NCI-H510A (cell line): ENCODE measurements at places on chromosomes 2 and 18.

DNA sequence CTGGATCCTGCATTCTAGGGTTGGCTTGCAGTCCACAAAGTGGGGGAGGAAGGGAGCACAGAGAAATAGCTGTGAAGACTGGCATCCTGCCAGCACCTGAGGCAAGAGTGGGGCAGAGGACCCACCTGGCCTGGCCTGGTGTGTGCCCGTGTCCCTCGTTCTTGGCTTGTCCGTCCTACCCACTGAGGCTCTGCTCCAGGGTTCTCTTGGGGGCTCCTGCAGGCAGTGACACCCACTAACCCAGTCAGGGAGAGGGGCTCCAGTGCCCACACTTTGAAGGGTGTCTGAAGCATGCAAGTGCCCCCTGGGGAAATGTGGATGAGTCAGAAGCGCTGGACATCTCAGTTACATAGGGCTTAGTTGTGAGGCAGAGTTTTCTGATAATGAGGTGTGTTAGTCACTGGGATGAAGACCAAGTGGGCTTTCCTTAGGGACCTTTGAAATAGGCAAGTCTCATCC lies 79.4 kb downstream of the SLC4A3 start:
- DNase-seq: no peak

GRCh38 chr2:239732666-239733010 lies 292.5 kb downstream of the NDUFA10 start:
- DNase-seq: no peak

- peak; percentile 14 for DNase-seq
Observed at GRCh38 chr18:905948-906415, 1.3 kb downstream of the ADCYAP1 start.

- no peak for DNase-seq
Observed at GRCh38 chr2:179106342-179106675, 56.4 kb upstream of the CCDC141 start.

- no peak for DNase-seq
Observed at GRCh38 chr2:230898016-230898712, 26.9 kb downstream of the GPR55 start.

- no peak for DNase-seq
Observed at GRCh38 chr2:39875914-39876267, 96.8 kb upstream of the THUMPD2 start.

GRCh38 chr2:195818526-195818925 lies 161.5 kb downstream of the SLC39A10 start:
- DNase-seq: no peak

- DNase-seq: no peak
Observed at GRCh38 chr2:98496750-98497493, 52.3 kb downstream of the INPP4A start.

- no peak for DNase-seq
Observed at GRCh38 chr2:219184121-219184520, 6.0 kb downstream of the RETREG2 start.

DNA sequence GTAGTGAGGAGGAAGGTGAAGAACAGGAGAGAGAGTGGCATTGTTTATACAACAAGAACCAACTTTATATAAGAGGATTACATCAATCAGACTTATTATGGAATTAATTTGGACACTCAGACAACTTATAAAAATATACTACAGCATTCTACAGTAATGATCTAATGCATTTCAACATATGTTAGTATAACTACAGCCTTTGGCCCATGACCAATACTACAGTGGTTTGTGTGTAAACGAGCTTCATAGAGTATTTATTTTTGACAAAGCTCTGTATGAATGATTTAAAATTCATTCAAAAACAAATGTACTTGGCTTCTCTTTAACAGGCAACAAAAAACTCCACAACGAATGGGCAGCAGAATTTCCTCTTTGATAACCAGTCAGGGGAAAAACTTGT lies 72.8 kb downstream of the ZNF521 start:
- no peak for DNase-seq

- no peak for DNase-seq
Observed at GRCh38 chr2:206721256-206721920, 3.2 kb upstream of the DYTN start.

DNA sequence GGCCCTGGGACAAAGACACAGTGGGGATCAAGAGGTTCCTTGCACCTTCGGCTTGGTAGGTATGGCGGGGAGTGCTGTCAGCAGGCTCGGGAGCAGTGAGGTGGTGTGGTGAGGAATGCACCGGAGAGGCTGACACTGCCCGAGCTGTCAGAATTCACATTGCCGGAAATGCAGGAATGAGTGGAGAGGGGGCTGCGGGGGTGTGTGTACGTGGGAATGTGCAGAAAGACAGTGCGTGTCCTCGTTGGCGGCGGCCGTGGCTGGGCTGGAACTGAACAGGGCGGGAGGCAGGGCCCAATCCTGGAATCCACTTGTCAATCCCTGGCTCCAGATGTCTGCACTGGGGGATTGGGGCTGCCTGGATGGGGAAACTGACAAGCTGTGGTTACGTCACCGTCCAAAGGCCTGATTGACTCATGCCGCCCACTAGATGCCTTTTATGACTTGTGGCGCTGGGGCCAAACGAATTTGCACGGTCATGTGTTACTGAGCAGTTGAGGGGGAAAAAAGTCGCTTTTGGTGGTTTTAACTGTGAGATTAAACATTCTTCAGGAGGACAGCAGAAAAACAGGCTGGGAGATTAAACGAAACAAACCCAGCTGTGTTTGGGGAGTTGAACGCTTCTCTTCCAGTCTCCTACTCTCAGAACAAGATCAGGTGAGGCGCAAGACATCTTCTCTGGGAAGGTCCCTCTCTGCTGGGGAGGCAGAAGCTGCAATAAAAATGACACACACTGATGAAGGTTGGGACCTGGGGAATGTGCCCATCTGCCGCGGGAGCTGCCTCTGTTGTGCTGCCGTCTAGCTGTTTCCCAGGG lies 189.4 kb upstream of the GLI2 start:
- DNase-seq: no peak

GRCh38 chr2:4144731-4145130 lies 441.4 kb downstream of the DCDC2C start:
- DNase-seq: no peak

DNA sequence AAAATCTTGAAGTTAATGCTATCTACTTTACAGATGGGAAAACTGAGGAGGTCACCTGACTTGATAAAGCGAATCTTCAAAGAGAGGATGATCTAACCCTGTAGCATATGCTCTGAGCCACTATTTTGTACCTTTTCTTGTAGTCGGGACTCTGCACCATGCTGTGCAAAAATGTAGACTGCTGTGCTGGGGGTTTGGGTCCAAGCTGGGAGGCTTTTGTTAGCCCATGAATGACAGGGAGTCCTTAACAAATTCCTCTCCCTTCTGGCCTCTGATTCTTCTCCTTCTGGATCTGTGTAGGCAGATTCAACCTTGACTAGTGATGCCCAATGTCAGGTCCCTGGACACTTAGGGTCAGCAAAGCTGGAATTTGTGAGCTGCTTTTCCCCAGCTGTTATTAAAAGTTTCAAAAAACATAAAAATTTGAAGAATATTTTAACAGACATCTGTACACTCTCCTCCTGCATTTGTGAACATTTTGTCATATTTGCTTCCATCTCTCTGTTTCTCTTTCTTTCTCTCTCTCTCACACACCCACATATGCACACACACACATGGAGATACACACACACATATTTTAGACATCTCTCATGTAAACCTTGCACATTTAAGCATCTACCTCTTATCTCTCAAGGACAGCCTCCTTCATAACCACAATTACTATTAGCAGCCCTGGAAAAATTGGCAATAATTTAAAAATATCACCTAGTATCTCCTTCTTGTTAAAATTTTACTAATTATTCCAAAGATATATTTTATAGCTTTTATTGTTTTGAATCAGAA lies 335.0 kb upstream of the TRIB2 start:
- DNase-seq: no peak

DNA sequence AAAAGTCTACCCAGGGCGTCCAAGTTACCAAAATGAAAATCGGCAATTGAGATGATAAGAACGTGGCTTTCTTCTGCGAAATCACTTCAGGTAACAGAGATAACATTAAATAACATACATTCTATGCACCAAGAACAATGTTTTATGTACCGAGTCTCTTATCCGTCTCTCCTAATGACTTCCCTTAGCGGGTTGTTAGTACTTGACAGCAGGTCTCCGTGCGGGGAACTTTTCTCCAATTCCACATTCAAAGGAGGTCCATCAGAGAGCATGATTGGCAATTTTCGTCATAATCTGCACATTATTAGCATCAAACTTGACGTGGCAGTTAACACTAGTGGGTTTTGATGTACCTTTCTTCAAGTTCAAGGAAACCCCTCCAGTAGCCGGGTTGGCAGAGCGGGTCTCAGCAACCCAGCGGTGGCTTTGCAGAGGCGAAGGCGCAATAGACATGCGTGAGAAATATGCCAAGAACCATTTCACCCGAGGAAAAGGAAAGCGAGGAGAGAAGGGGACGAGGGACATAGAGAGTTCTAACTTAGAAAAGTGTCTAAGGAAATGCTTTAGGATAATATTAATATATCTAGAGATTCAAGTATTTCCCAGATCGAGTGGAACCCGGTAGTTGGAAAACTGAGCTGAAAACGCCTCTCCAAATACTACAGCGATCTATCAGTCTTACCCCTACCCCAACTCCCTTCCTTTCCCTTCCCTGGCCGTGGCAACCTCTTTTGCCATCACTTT lies 5.0 kb downstream of the EVX2 start:
- DNase-seq: no peak

DNA sequence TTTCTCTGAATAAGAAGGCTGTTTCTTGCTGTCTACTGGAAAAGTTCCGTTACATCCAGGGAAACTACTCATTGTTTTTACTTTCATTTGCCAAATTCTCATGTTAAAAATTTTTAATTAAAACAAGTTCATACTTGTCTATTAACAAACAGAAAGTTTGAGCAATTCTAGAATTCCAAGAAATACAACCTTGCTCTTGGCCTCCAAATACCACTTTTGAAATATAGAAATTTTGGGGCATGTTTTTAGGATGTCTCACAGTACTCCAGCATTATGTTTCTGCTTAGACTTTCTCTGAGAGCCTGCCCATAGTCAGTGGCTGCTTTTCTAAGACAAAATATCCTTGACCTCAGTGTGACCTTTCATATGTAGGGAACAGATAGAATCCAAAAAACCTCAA lies 228.7 kb upstream of the RND3 start:
- DNase-seq: no peak

DNA sequence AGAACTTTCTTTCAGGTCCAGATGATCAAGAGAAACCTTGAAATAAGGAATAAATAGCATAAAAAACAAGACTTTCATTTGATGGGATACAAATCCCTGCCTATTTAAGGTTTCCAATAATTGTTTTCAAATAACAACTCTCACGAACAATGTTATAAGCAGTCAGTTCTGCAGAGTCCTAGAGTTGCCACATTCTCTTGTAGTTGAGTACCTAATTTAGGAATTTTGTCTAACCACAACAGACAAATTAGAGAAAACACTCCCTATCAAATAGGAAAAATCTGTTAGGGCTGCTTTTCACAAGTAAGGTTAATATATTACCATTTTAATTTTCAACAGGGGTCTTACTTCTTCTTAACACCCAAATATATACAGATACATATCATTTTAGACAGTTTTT lies 130.1 kb upstream of the CDH20 start:
- DNase-seq: no peak

- no peak for DNase-seq
Observed at GRCh38 chr18:63318889-63319382, 633 bp downstream of the BCL2 start.

DNA sequence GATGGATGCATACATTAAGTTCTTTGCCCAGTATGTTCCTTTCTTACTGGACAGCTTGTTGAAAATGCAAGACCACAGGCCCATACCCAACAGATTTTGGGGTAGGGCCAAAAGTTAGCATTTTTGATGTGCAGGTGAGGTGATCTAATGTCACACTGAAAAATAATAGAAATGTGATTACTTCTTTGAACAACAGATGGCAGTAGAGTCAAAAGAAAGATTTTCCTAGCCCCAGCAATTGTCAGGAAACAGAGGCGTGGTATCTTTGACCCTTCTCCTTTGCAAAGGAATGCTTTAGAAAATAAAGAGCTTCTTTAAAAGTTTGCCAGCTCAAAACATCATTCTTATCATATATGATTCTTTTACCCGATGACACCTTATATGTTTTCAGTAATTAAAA lies 343.6 kb upstream of the SYT4 start:
- DNase-seq: no peak

DNA sequence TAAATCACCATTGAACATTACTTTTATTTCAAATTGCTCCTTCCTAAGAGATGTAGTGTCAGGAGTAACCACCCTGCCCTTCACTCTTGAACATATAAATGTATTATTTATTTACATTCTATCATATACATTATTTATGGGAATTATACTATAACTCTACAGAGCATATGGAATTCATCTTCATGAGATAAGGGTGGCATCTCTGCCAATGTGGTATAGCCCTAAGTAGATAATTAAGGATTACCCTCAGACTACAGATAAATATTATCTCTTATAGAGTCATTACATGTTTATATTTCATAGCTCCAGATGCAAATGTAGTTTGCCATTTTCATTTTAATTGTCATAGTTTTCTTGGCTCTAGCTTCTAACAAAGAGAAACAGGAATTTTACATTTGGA lies 17.3 kb downstream of the MEIS1 start:
- no peak for DNase-seq

DNA sequence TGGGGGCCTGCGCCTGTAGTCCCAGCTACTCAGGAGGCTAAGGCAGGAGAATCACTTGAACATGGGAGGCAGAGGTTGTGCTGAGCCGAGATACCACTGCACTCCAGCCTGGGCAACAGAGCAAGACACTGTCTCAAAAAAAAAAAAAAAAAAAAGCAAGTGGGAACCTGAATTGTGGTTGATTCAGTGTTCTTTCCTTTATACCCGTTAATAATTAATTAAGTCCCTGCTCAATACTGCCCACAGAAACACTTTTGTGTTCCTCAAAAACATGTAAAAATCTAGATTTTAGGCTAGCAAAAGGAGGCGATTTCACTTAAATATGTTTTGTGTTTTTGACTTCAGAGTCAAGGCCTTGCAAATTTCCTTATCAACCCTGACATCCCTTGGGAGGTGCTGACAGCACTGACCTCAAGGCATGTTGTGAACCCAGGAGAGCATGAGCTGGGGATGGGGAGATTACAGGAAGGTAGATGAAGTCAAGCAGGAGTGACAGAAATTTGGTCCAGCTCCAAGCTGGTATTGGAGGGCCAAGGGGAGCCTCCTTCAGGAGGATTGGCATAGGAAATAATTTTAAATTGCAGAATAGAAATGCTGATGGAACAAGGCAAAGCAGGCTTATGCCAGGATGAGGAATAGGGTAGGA lies 89.0 kb upstream of the PNPT1 start:
- no peak for DNase-seq

GRCh38 chr2:70160545-70160944 lies 30.3 kb downstream of the C2orf42 start:
- DNase-seq: no peak

GRCh38 chr2:221767106-221768012 lies 195.3 kb upstream of the EPHA4 start:
- no peak for DNase-seq
